ENCODE measurements at places on chromosomes 5 and 9. TPM values are rescaled to one million over a fixed set of nuclear protein-coding genes. Genes with fewer than 3 reads are reported as not detected.
A peak's percentile ranks its signal among the peaks of the same experiment; 100 is the strongest.

DNA sequence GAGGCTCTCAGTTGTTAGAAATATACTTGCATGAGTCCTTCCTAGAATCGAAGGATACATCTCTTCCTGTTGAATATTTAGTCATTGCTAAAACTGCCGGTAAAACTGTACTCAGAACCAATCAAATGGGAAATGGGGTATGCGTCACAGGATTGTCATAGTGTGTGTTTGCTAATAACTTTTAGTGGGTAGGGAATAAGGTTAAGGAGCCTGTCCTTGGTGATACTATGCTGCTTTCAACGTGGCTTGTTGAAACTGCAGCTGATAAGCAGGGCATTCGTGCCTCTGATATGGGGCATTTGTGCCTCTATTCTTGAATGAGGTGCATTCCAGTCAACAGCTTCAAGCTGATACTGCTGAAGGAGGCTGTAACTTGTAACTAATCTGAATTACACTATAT, 26.6 kb downstream of the HABP4 start:
- no peak overlapping the region for H3K4me3 ChIP-seq
- DNase-seq, result no peak
- no peak overlapping the region for H3K27ac ChIP-seq
- no peaks in the 10 kb centered on the region for H3K4me1 ChIP-seq
- H3K27me3 ChIP-seq, result no peaks in the 10 kb centered on the region

DNA sequence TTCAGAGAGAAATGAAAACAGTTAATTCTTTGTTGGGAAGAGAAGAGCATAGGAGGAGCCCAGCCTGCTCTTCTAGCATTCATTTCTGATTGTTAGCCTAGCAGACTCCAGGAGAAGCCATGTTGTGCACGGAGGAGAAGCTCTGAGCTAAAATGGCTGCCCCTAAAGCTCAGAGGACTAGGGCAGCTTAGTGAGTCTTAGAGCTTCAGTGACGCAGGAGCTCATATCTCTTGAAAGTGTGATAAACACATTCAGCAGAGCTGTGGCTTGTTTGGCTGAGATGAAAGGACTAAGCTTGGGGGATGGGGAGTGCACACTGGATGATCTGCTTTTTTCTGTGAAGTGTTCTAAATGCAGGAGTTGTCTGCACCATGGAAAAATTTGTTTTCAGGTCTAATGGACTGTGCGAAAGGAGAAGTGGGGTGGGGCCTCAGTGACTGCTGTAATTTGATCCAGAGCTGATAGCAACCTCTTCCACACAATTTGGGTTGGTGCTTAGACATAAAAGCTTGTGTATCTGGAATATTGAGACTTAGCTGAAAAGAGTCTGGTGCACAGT, 58.5 kb downstream of the ZNF462 start:
- no peaks in the 10 kb centered on the region for H3K27me3 ChIP-seq
- DNase-seq, result peak; percentile 66
- H3K36me3 ChIP-seq, result peaks cover 31% of the 10 kb centered on the region
- H3K27ac ChIP-seq, result peak overlapping the region; percentile 97
- H3K4me1 ChIP-seq, result no peaks in the 10 kb centered on the region

DNA sequence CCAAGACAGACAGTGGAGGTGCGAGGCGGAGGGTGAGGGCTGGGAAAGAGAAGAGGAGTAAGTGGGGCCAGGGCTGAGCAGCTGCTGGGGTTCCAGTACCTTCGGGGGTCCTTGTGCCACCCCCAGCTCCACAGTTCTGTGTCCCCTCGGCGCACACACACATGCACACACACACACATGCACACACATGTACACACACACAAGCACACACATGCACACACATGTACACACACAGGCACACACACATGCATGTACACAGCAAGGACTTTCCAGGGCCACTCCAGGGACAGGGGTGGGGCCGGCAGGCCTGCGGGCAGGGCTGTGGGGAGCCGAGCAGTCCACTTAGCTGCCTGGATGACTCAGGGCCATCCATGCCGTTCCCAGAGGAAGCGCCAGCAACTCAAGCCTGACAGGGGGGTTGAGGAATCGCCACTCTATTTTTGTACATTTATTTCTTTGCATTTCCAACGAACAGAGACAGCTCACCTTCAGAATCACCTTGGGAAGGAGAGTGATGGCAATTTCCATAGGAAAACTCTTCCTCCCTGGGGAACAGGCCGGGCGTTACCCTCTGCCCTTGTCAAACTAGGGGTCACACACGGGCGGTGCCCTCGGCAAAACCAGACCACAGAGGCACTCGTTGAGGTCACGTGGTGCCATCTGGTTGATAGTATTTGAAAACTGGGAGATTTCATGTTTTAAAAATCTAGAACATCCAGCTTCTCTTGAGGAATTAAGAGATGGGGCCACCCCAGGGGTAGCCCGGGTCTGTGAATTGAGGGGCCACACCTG, 135.7 kb downstream of the ADAMTS2 start:
- no peak overlapping the region for H3K4me3 ChIP-seq
- H3K36me3 ChIP-seq, result no peaks in the 10 kb centered on the region
- no peak for DNase-seq
- H3K4me1 ChIP-seq, result no peaks in the 10 kb centered on the region
- H3K27me3 ChIP-seq, result no peaks in the 10 kb centered on the region
- no peak overlapping the region for H3K27ac ChIP-seq

MFAP3 gene
- total RNA-seq, result 38.6 TPM

AGXT2 gene
- not detected for total RNA-seq
